ENCODE measurements at places on chromosomes 2 and 18.

GRCh38 chr18:63936932-63937393 is 12.1 kb upstream of the HMSD start:
- DNase-seq, result no peak

DNA sequence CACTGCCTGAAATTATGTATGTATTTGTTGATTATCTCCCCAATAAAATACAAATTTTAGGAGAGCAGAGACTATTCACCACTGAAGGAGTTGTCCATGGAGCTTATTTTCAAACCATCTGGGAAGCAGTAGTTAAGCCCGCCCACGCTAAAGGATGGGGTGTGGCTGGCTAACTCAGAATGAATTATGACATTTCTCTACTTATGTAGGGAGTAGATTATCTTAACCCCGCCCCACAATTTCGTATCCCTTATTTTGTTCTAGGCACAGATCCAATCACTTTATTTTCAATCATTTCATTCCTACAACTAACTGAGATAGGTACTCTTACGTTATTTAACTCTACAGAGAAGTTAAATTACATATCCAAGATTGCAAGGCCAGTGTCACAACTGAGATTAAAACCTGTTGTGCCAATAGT is 1.4 kb upstream of the LAPTM4A start:
- no peak for DNase-seq

DNA sequence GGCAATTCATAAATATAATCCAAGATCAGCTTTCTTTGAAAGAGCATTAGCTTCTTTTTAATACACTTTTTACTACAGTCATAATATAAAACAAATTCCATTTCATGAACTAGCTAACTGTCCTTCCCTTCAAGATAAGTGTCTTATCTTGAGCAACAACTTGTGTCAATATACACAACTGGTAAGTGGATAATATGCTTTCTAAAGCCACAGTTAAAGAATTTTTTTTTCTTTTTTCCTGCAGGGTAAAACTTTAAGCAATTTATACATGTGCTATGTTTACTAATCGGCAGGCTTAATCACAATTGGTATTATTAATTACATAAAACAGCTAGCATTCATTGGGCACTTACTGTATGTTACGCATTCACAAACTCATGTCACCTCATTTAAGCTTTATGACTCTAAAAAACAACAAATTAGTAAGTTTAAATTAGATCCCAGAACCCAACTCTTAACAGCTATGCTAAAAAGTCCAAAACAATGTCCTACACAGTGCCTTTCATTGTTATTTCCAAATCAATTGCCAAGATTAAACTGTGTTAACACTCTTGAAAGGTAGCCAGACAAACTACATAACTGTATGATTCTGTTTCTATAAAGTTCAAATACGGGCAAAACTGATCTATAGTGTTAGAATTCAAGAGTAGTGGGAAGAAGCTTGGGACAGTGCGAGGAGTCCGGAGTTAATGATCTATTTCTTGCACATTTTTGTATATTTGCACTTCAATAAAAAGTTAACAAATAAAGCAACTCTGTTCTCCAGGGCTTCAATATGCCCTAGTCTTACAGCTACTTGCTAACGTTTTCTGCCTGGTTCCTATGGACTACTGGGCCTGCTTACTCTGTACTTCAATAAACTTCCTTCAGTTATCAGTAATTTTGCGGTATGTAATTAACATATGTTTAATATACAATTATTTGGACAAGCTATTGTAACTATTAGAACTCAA is 6.0 kb downstream of the TXNL1 start:
- DNase-seq, result no peak

DNA sequence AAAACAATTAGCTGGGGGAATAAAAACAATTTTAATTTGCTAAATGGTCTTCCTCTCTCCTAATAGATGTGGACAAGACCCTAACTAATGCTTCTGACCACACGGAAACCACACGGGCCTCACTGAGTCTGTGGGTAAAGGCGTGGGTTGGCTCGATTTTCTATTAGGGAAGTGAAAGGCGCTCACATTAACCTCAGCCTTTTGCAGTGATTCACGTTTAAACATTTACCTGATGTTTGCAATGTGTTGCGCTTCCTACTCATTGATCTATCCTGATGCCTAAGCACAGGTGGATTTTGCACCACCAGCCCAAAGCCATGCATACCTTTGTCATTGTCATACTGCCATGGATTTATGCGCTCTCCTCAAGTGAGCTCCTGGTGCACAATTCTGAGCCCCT is 35.6 kb upstream of the NRP2 start:
- DNase-seq, result no peak

GRCh38 chr18:6775237-6775636 is 45.7 kb downstream of the ARHGAP28 start:
- no peak for DNase-seq

GRCh38 chr18:13409997-13410396 is 191.4 kb downstream of the LDLRAD4 start:
- DNase-seq, result no peak

DNA sequence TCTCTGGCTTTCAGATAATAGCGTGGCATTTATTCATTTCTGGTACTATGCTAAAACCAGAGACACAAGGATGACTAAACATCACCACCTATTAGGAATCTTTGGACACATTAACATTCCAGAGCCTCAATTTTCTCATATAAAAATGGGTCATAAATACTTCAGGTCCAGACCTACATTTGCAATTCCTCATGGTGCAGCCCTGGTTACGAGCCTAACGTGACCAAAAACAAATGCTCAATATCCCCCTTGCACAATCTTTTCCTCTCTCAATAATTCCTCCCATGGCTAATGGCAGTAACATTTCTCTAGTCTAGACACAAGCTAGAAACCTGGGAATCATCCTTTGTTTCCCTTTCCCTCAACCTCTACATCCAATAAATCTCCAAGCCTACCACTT is 112.8 kb upstream of the NABP1 start:
- no peak for DNase-seq

DNA sequence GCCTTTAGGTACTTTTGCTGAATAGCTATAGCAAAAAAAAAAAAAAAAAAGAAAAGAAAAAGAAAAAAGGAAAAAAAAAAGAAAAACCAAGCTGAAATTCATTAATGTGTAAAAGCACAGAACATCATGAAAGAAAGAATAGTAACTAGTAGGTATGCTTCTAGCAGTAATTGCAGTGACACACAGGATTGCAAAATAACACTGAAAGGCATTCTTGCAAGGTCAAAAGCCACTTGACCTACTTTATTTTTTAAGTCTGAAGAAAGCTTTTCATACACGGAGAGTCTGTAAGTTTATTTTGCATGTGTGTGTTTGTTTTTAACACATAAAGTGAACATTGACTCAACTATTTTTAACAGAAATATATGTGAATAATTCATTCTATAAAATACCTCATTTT is 54.4 kb downstream of the DOK6 start:
- no peak for DNase-seq

GRCh38 chr2:50097148-50097547 is 934.8 kb downstream of the NRXN1 start:
- no peak for DNase-seq

- DNase-seq, result no peak
These were observed 50.7 kb upstream of the HNRNPA3 start for GRCh38 chr2:177161741-177162460.
